ENCODE measurements at places on chromosomes 7 and 10.

DNA sequence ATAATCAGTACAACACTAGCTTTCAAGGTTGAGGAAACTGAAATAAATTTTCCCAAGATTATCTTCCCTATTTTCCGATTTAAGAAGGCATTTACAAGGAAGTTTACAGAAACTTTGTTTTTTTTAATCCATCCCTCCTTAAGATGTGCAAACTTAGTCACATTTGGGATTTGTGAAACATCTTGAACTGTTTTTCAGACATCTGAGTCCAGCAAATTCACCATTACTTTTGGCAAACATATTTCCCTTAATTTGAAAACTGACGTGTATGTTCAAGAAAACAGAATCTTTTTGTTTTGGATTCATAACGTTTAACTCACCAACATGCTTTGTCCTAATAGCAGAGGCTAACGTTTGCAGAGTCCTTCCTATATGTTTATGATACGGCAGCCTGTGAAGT lies 19.5 kb downstream of the GLI3 start:
- no peak for DNase-seq

DNA sequence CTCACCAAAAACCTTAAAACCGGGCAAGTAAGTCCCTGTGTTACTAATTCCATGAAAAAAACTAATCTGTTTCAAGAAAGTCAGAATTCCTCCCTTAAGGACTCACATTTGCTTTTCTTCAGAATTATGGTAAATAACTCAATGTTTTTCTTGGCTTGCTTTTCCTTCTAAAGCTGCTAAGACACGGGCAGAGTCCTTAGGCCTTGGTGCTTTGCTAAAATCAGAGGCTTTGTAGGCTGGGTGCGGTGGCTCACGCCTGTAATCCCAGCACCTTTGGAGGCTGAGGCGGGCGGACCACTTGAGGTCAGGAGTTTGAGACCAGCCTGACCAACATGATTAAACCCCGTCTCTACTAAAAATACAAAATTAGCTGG lies 32.0 kb downstream of the GNA12 start:
- DNase-seq = no peak

DNA sequence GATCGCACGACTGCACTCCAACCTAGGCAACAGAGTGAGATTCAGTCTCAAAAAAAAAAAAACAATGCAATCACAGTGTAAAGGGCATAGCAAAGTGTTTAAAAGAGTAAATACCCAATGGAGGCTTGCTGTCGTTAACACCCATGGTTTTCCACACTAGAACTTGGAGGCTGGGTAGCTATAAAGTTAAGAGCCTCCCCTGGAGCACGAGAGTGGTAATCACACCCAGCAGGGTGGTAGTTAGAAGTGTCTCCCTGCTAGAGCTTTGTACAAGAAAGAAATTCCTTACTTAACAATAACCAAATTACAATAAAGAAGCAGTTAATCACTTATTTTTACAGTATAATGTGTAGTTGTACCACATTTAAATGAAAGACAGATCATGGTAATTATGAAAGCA lies 1078.9 kb downstream of the NRG3 start:
- DNase-seq = no peak

DNA sequence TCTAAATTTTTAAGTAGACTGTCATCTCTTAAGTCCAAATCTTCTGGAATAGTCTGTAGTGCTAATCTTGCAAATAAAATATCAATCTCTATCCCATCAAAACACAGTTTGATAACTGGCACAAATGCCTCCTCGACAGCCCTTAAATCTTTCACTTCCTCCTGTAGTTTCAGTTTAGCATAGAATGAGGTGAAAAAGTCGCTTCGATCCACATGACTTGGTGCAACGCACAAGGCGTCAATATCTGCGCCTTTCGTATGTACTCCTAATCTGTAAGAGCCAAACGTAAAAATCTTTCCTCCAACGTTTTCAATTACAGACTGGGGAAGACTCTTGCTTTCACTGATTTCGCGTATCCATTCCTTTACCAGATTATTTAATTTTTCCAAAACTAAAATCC lies 603 bp downstream of the PAPOLB start:
- no peak for DNase-seq

GRCh38 chr10:52631146-52631545 lies 141.4 kb downstream of the MBL2 start:
- no peak for DNase-seq

DNA sequence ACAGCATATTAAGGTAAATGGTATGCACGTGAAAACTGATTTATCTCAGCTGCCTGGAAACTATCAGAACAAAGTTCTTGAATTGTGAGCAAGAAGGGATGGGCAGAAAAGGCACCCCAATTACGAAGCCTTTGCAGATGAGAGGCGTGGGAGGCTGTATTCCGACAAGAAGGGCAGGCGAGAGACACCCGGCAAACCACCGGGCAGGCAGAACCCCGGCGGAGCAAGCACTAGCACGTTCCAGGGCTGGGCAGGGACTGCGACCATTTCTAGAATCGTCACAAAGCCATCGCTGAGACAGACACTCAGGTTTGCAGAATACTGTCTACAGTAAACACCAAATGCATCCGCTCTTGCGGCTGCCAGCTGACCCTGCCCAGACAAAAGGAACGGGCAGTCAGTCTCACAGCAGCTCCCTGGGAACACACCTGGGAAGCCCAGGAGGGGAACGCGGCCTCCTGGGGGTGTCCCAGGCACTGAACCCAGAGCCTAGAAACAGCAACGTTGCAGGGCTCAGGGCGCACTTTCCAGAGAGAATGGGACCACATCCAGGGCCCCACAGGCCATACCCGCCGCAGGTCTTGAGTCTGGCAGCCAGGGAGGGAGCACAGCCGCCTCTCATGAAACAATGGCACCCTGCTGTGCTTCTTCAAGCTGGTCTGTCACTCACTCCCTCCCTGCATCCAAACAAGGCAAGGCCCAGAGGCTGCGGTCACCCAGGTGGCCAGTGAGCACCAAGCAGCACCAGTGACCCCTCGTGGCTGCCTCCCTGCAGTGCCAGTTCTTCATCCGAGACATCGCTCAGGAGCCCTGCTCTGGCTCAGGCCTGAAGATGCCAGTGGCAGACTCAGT lies 261.9 kb downstream of the PTPRN2 start:
- DNase-seq = no peak

GRCh38 chr7:40156988-40157387 lies 22.2 kb downstream of the SUGCT start:
- DNase-seq = no peak

DNA sequence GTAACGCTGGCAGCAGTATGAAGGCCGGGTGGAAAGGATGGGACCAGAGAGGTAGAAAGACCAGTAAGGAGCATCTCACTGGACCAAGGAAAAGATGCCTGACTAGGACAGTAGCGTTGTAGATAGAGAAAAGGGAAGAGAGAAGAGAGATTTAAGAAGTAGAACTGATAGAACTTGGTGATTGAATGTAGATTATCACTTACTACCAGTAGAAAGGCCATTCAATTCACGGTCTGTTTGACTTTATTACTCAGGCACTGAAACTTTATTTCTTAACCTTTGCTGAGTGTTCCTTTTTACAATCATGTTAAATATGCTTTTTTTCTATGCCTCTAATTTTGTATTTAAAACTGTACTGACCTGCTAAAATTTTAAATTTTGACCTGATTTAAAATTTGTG lies 12.2 kb downstream of the MCU start:
- no peak for DNase-seq

- no peak for DNase-seq
Observed at GRCh38 chr7:67550801-67551436, 554.3 kb downstream of the TYW1 start.

GRCh38 chr7:94351703-94352102 lies 43.0 kb upstream of the COL1A2 start:
- no peak for DNase-seq

DNA sequence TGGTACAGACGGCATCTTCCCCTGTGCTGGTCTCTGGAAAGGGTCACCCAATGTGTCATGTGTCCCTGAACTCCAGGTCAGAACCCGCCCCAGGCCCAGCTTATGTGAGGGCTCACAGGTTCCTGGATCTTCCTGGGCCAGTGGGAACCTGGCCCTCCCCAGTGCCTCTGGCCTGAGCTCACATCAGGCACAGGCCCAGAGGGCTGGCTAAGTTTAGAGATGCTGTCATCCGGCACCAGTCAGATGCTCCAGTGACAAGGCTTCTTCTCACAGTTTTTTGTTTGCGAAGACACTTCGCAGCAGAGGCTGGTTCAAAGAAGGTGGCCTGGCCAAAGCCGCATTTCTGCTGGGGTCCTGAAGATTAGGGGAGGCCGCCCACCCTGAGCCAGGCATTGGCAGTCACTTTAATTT lies 11.8 kb downstream of the CAMK2B start:
- no peak for DNase-seq

GRCh38 chr7:146991596-146991995 lies 875.0 kb downstream of the CNTNAP2 start:
- no peak for DNase-seq

- no peak for DNase-seq
Observed at GRCh38 chr10:105195831-105196230, 554.7 kb downstream of the SORCS3 start.

GRCh38 chr7:16815001-16815400 lies 10.2 kb upstream of the AGR2 start:
- no peak for DNase-seq

GRCh38 chr7:44310221-44310848 lies 15.1 kb downstream of the CAMK2B start:
- DNase-seq = no peak

- DNase-seq = no peak
Observed at GRCh38 chr7:139661043-139661440, 116.8 kb downstream of the HIPK2 start.

DNA sequence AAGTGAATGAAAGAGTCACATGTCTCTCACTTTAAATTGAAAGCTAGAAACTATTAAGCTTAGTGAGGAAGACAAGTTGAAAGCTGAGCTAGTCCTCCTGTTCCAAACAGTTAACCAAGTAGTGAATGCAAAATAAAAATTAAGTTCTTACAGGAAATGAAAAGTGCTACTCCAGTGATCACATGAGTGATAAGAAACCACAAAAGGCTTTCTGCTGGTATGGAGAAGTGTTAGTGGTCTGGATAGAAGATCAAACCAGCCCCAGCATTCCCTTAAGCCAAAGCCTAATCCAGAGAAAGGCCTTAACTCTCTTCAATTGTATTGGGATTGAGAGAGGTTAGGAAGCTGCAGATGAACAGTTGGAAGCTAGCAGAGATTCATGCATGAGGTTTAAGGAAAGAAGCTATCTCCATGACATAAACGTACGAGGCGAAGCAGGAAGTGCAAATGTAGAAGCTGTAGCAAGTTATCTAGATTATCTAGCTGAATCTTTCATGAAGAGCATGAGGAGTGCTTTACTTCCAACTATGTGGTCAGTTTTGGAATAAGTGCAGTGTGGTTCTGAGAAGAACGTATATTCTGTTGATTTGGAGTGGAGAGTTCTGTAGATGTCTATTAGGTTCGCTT lies 261.6 kb downstream of the MDFIC start:
- no peak for DNase-seq

DNA sequence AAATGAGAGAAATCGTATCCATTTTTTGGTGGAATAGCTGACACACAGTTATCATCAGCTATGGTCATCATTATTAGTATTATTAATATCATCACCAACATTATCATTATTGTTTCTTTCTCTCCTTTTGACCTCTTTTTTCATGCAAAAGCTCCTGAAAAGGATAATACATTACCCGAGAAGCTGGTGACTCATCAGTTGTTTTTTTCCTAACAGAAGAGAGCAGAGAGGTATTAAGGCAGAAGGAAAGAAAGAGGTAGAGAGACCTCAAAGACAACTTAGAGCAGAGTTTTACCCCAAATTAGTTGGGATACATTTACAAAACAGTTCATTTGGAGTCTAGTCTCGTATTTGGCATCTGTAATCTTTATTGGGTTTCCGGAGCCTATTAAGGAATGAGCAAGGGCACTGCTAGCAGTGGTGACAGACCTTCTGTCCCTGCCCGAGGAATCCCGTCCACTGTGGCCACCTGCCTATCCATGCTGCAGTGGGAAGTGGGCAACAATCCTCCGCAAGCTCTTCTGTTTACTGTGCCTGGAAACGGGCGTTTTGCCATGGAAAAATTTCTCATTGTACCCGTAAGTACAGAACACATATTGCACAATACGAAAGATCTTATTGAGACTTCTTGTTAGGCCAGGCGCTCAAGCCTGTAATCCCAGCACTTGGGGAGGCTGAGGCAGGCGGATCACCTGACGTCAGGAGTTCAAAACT lies 170.0 kb upstream of the MKLN1 start:
- DNase-seq = no peak

GRCh38 chr10:6995831-6996230 lies 415.0 kb downstream of the SFMBT2 start:
- no peak for DNase-seq

- peak; percentile 89 for DNase-seq
Observed at GRCh38 chr10:73879296-73880173, 5.2 kb upstream of the CAMK2G start.

DNA sequence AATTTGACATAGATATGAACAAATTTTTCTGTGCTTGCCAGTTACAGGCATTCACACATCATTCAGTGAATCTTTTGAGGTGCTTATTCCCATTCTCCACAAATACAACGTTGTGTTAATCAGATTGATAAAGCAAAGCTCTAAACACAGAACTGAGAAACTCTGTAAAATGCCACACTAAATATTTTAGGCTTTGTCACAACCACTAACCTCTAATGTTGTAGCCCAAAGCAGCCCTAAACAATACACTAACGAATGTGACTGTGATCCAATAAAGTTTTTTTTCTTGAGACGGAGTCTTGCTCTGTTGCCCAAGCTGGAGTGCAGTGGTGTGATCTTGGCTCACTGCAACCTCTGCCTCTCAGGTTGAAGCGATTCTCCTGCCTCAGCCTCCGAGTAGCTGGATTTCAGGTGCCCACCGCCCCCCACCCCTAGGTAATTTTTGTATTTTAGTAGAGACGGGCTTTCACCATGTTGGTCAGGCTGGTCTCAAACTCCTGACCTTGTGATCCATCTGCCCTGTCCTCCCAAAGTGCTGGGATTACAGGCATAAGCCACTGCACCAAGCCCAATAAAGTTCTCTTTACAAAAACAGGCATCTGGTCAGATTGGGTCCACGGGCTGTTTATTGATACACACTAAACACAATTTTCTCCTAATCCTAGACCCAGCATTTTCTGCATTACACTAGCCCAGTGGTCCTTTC lies 6.9 kb downstream of the CYCS start:
- no peak for DNase-seq

- DNase-seq = no peak
Observed at GRCh38 chr7:37853468-37853867, 5.1 kb downstream of the NME8 start.

DNA sequence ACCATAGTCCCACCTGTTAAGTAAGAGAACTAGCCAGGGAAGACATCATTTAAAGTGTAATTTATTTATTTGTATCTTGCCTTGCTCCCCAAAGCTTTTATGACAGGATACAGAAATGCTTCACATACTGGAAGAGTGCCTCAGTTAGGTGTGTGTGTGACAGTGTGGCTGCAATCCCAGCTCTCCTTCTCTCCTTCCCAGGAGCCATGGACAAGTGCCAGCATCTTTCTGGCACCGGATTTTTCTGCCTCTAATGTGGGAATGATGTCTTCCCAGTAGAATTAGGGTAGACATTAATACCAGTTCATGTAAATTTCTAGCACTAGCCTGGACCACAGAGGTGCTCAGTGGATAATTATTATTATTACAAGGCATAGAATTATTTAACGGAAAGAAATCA lies 30.3 kb upstream of the ATXN7L1 start:
- no peak for DNase-seq

- no peak for DNase-seq
Observed at GRCh38 chr7:50497068-50497642, 47.0 kb upstream of the FIGNL1 start.

- DNase-seq = no peak
Observed at GRCh38 chr7:21777921-21778320, 167.8 kb downstream of the CDCA7L start.

GRCh38 chr7:151508991-151509390 lies 10.7 kb downstream of the RHEB start:
- DNase-seq = no peak

GRCh38 chr10:22365644-22366434 lies 20.5 kb downstream of the SPAG6 start:
- DNase-seq = no peak

Data from activated T-helper 1 cell treated with Interleukin-2 at 50 U/mL for 16 hours (primary cell).